ENCODE measurements at places on chromosomes 1 and 21.

DNA sequence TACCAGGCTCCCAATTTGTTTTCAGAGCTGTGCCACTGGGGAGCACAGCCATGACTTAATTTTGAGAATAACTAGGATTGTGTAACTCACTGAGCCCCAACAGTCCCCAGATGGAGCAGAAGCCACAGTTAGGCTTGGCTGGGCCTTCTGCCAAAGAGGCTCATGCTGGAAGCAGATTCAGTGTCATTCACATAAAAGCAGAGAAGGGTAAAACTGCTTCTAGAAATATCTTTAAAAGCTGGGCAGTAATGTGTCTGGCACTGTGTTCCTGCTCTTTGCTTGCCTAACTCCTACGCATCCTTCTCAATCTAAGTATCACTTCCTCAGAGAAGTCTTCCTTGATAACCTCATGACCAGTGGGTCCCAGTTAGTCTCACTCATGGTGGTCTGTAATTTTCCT, 20.3 kb downstream of the STK40 start:
- DNase-seq: no peak

GRCh38 chr1:184752656-184753055, 2.0 kb downstream of the EDEM3 start:
- no peak for DNase-seq

DNA sequence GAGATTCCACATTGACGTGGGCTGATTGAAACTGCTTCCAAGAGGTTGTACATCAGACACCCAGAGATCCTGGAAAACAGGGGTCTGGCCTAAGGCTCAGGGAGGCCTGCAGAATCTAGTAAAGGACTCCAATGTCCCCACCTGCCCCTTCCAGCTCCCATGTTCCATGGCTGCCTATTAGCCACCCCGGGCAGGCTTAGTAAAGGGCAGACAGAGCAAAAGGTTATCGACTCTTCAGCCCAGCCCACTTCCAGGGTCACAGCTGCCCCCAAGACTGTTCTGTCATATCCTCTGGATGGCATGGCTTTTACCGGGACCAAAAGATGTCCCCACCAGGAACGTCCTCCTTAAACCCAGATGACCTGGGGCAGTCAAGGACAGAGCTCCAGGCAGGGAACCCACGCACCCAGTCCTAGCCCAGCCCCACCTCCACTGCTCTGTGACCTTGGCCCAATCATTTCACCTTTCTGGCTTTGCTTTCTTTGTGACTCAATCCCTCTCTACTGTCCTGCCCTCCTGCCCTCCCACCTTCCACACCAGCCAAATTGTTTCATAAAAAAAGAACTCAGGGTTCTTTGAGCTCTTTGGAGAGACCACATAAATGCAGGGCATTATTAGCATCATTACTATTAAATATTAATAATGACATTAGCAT, 4.8 kb upstream of the CNTN2 start:
- DNase-seq: no peak

- no peak for DNase-seq
Measured at GRCh38 chr1:161122967-161123366, 5.1 kb downstream of the NIT1 start.

- DNase-seq: no peak
Measured at GRCh38 chr1:207017615-207018559, 14.7 kb downstream of the C1orf116 start.
